ENCODE measurements at places on chromosomes 16 and 17.

DNA sequence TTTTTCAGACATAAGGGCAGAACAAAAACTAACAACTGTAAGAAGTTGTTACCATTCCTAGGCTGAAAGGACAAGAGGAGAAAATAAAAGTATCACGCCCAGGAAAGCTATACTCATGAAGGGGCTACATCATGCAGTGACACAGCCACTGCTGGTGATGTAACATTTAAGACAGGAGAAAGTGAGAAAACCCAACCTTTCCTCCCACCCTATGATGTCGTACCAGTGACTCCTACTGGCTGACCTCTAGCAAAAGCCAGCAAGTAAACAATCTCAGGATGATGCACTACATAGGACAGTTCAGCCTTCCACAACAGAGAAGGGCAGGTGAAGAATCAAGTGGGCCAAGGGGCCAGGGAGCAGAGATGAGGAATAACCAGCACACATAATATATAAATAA is 14.0 kb upstream of the OR1E2 start:
- DNase-seq: peak; percentile 2

DNA sequence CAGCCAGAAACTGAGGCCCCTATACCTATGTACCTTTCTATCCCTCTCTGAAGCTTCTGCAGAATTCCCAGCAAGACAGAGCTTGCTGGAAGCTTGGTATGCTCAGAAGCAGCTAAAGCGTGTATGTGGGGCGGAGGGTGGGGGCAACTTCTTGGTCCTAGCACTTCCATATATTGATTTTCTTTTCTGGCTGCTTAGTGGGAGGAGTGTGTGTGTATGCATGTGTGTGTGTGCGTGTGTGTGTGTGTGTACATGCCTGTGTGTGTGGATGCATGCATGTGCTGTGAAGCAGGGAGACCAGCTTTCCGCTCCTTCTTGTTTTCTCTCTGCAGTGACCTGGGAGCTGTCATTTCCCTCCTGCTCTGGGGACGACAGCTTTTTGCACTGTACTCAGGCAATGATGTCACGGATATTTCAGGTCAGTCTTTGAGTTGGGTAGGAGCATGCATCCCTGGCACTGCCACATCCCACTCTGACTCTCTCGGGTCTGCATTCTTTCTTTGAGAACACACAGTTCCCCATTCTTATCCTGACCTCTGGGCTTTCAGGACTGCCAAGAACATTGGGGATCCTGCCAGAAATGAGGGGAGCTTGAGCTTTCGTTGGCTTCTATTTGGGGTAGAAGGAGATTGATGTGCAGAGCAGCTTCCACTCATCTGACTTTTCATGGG is 10.7 kb downstream of the HPR start:
- DNase-seq: no peak

DNA sequence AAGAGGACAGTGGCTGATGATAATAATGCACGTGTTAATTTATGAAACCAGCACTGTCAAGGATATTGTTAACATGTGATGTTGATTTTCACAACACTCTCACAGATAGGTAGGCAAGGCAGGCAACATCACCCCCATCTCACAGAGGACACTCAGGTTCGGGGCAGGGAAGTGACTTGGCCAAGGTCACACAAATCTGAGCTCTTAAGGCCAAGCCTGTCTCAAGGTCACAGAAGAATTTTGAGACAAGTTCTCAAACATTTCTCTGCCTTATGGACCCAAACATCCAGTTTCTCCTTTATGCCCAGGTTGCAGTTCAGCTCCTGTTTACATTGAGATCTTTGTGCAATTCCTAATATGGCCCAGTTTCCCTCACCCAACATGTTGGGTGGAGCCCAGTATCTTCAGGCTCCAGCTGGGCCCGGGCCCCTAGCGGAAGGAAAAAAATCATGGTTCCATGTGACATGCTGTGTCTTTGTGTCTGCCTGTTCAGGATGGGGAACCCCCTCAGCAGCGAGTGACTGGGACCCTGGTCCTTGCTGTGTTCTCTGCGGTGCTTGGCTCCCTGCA is 1.3 kb downstream of the SLC2A4 start:
- DNase-seq: no peak

- DNase-seq: no peak
Measured at GRCh38 chr16:57284952-57285363, 486 bp upstream of the PLLP start.

DNA sequence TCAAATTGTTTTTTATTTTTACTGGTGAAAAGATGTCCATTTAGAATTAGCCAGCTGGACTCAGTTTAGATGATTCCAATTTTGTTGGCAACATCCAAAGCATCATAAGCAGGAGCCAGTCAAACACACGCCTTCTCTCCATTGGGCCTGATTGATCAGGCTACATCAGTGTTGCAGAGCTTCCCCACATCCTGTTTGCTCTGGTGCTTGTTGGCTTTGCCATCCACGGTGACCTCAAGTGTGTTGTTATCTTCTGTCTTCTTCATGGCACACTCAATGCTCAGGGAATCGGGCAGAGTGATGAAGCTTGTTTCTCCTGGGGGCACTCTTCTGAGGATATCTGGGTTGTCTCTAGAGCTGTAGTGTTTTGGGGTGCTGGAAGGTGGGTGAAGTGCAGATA is 6.3 kb upstream of the NETO2 start:
- no peak for DNase-seq

- DNase-seq: peak; percentile 80
Measured at GRCh38 chr17:45311760-45312476, 4.9 kb downstream of the MAP3K14 start.

DNA sequence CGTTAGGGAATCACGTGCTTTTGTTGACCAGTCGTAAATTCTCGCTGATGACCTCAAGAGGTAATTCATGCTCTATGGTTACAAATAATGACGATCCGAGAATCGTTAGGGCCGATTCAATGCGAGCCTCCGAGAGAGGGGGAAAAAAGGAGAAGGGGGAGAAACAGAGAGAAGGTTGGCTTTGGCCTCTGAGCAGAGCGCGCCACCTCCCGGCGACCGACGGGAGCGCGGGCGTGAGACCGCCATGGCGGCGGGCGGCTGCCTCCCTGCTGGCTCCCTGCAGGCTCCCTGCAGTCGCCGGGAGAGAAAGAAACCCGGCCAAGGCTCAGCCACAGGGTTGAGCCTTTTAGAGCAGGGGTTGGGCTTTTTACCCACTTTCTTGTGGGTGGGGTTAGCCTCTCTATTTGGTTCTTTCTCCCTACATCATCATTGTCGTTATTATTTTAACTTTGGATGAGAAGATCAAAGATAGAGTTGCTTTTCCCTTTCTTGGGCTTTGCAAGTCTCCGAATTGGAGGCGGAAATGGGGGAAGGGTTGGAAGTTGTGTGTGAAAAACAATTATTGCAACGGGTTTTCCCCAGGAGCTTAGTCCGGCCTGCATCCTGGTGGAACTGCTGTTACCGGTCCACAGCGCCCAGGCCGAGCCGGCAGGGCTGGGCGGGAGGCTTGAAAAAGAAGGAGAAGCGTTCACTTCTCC is 410 bp upstream of the HOXB5 start:
- DNase-seq: peak; percentile 65

- no peak for DNase-seq
Measured at GRCh38 chr17:57982452-57983170, 5.4 kb downstream of the VEZF1 start.
